GM13977 (cell line): ENCODE measurements at places on chromosomes 2 and 18.

GRCh38 chr2:188303363-188304031 lies 11.8 kb downstream of the GULP1 start:
- no peak for DNase-seq

GRCh38 chr2:110114831-110115255 lies 779 bp downstream of the MALL start:
- DNase-seq = no peak

DNA sequence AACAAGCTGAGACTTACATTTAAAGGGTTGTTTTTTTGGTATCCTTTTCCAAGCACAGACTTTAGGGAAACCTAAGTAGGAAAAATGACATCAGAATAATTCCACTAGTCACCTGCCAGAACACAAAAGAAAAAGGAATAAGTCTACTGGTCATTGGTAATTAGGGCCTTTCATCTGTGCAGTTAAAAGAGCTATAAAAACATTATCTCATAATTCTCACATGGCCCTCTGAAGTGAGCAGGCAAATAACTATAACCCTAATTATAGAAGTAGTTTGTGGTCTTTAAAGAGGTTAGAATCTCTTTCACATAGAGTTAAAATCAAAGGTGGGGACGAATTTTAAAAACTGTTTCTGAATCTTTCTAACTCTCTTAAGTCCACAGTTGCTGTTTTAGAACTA lies 111.1 kb upstream of the B3GNT2 start:
- DNase-seq = peak; percentile 31

GRCh38 chr2:230068651-230069055 lies at the start of gene SLC16A14:
SLC16A14 (minus strand) TSS chr2:230068924; CDS start chr2:230059352, 9,572 bp downstream.
- DNase-seq = peak; percentile 30

DNA sequence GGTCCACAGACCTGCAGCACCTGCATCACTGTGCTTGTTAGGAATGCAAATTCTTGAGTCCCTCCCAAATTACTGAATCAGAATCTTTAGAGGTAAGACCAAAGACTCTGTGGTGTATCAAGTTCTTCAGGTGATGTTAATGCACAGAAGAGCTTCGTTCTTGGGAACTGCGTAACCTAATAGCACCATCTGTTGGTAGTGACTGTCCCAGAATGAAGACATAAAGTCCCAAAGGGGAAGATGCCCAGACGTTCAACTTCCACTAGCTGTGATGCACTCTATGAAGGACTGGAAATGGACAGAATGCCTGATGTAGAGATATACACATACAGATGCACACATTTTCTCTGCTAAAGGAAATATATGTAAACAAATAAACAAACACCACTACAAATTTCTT lies 576.0 kb downstream of the LRP1B start:
- peak; percentile 17 for DNase-seq

- DNase-seq = no peak
These were observed 1324.5 kb upstream of the DDX18 start for GRCh38 chr2:116489944-116490343.

- DNase-seq = no peak
These were observed 50.9 kb downstream of the TTN start for GRCh38 chr2:178756343-178756742.

DNA sequence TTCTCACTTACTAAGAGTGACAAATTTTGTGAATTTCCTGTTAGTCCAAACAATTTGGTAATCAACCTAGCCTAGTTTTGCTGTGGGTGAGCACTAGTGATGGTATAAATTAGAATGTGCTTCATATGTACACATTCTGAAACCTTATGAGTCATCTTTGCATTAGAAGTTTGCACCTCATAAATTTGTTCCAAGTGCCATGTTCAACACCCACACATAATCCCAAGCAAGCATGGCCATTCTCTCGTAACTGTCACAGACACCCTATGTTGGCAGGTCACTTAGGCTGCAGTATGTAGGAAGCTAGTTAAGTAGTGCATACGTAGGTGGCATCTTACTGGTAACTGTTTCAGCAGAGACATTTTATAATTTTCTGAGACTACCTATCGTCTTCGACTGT lies 46.9 kb downstream of the NAB1 start:
- no peak for DNase-seq

DNA sequence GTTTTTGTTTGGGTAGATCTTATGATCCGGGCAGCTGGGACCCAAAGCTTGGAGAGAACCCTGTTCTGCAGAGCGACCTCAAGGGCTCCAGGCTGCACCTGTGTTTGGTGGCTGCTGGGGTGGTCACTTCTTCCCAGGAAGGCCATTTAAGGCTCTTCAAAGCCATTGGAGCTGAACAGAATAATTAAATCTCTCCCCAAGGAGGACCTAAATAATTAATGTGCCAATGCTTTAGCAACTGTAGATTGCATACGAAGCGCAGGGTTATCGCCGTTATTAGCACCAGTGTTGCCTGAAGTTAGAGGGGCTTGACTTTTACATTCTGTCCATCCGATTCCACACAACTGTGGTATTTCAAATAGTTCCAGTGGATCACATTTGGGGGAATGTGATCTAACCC lies 251.4 kb downstream of the ATAD2B start:
- no peak for DNase-seq

DNA sequence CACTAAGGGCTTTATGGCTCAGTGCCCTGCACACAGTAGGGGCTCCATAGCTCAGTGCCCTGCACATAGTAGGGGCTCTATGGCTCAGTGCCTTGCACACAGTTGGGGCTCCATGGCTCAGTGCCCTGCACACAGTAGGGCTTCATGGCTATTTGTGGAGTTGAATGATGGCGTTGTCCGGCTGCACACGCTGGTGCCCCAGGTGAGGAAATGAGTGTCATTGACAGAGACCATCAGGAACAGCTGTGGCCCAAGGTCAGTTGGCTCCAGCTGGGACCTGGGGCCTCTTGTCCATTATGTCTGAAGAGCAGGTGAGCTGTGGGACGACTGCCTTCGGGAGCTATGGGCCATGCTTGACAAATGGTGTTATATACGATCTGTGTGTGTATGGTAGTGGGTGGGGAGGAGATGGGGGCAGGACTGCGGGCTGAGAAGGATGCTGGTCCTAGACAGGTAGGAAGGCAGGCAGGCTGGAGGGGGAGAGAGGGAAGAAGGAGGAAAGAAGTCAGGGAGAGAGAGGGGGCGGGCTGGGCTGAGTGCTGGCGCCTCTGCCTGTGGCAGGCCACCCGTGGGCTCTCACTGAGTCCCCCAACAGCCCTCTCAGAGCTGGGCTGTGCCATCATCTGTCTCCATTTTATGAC lies 130.6 kb downstream of the CLIP4 start:
- no peak for DNase-seq

DNA sequence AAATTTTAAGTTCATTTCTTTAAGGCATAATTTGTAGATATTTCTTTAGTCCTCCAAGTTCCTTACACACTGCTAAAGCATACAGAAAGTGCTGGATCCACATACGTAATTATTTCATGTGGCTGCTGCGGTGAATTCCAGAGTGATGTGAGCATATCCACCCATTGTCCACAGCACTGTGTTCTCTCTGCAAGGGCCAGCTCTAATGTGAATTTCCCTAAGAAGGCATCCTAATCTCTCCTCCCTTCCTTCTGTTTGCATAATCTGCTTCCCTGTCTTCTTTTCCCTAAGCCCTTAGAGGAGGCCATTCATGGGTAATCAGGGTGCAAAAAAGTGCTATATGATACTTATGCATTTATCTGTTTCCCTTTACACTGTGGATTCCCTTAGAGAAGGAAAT lies 57.2 kb downstream of the COBLL1 start:
- DNase-seq = no peak

DNA sequence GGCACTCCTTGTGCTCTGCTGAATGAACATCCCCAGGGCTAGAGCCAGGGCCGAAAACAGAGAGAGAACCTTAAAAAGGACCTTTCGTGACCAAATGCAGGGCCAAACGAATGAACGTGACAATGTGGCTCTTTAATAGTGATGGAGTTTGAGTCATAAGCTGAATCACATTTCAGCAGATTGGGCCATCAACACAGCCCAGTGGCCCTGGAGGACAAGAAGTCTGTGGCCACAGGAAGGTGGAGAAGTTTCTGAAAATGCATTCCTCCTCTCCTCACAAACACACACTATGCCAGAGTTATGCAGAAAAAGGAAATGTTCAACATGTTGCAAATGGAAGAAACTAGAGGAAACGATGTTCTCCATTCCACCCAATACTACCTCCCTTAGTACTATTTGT lies 415.8 kb downstream of the HRH4 start:
- no peak for DNase-seq

DNA sequence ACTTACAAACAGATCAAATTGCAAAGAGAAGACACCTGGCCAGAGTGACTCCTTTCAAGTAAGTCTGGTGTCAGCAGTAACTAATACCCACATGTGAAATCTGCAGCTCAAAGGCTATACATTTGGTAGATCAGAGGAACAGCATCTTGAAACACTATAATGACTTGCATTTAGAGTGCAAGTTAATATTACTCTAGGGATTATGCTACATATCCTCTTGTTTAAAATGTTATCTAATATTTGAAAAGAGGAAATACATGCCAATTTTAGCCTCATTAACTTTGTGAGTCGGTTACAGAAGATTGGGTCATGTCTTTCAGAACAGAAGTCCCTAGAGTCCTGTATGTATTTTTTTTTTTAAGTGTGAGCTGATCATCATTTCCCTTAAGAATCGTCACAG lies 15.2 kb downstream of the LANCL1 start:
- no peak for DNase-seq

DNA sequence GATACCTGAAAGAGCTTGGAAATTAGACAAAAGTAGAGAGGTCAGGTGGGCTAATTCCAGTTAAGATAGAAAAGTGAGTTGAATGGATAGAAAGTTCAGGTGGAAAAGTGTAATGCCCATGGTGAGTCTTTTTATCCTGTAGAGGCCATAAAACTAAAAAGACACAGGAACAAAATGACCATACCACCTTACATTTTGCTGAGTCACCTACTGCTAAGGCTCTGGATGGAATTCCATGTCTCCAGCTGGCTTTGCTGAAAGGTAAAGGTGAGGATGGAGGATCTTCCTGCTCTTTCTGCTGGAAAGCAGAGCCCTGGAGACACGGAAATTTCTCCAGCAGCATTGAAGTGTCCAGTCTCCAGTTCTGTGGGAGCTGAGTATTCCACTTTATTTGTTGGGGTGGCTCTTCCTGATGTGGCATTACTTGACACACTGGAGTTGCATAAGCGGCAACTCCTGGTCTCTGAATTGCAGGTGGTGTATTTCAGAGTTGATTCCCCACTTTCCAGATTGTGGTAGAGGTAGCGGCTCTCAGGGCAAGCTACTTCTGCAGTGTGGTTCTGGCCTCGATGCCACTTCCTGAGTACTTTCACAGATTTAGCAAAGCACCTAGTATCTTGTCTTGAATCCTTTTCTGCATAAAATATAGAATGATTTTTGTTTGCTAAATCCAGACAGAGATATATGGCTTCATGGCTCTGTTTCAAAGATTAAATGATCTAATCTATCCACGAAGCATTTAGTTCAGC lies 10.7 kb downstream of the IL1RL2 start:
- no peak for DNase-seq

DNA sequence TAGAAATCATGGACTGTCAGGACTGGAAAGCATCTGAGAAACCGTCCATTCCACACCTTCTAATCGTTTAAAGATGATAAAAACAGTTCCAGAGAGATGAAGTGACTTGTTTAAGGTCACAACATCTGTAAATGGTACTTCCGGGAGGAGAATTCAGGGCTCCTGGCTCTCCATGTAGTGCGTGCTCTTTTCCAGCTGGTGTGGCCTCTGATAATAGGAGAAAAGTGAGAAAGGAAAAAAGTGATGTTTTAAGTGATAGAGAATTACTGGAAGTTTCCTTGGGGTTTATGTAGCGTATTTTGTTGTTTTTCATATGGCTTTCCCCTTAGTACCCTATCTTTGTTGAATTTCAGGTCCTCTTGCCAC lies 663 bp downstream of the C2orf49 start:
- DNase-seq = no peak

GRCh38 chr2:240922982-240923537 lies 16.9 kb downstream of the CROCC2 start:
- DNase-seq = no peak

DNA sequence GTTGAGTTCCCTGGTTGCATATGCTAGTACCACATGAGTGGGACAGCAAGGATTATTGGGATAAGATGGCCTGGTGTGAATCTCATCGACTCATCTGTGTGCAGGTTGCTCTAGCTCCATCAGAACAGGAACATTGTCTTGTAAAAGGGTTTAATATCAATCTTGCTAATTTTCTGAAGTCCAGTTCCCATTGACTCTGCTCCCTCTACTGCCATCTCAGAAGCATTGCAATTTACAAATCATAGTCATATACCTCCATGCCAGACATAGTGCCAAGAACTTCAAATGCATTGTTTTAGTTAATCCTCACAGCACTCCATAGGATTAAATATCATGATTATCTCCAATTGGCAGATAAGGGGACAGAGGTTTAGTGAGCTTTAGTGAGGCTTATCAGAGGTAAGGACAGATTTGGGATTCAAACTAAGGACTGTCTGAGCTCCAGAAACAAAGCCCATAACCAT lies 4.8 kb upstream of the STAT4 start:
- peak; percentile 48 for DNase-seq

DNA sequence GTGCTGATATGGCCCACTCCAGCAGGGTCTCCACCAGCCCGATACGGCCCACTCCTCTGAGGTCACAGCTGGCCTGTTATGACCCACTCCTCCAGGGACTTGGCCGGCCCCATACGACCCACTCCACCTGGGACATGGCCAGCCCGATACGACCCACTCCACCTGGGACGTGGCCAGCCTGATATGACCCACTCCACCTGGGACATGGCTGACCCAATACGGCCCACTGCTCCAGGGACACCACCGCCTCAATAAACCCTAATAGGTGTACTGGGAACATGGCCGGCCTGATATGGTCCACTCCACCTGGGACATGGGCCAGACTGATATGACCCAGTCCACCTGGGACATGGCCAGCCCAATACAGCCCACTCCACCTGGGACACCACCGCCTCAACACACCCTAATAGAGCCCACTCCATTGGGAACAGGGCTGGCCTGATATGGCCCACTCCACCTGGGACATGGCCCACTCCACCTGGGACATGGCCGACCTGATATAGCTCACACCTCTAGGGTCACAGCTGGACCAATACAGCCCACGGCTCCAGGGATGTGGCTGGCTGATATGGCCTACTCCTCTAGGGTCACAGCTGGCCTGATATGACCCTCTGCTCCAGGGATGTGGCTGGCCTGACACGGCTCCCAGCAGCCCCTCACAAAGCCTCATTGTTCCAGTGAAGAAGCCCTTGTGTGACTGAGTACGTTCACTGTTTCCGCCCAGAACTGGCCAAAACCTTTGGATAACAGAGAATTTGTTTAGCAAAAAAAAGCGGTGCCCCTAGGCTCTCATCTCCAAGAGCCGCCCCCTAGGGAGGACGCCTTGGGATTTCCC lies 245.6 kb downstream of the HDAC4 start:
- no peak for DNase-seq
